Neural crest cell (in vitro differentiated cells): ENCODE measurements at places on chromosomes 3 and 15. TPM values are rescaled to one million over a fixed set of nuclear protein-coding genes. Genes with fewer than 3 reads are reported as not detected.

ITGA11 gene
- total RNA-seq = 0.18 and 0.51 TPM in 2 replicates

TIMP4 gene
- total RNA-seq = 0.75 and 1.1 TPM in 2 replicates

MAPKAPK3 gene
- total RNA-seq = 37.0 and 38.8 TPM in 2 replicates

SKOR1 gene
- total RNA-seq = 0.36 and 0.49 TPM in 2 replicates

NR2E3 gene
- total RNA-seq = not detected in 2 replicates

IQGAP1 gene
- 46.1 and 49.2 TPM in 2 replicates for total RNA-seq

FBLN2 gene
- 4.9 and 6.3 TPM in 2 replicates for total RNA-seq

DNA sequence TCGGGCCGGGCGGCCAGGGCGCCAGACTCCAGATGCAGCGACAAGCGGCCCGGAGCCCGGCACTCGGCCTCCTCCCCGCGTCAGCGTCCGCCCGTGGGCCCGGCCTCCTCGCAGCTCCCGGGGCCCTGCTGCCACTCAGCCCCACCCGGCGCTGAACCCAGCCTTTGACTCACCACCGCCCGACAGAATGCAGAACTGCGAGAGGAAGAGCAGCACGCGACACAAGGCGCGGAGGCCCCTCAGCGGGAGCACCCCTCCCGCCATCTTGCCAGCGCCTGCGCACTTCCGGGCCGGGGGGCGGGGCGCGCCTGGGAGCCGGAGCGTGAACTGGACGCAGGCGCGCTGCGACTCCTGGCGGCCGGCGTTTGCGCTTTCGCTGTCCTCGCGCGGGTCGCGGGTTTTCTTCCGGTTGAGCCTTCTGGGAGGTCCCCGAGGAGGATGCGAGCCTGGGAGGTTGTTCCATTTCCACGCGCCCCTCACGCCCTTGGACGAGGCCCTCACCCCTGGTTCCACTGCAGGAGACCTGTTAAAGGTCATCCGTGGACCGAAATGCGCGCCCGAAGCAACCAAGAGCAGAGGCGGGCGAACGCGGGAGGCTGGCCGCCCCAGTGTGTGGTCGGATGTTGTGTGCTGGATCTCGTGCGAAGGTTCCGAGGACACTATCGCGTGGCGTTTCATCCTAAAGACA lies at the start of gene TM2D3:
Gene TM2D3, minus strand, starts transcription at position 284 of the 688 bp plus-strand sequence. Its CDS starts 20 bp downstream, at position 264.
- DNase-seq = peak; percentile 92

GRCh38 chr3:67608034-67608433 lies 46.4 kb downstream of the SUCLG2 start:
- DNase-seq = no peak

GRCh38 chr15:78329625-78330024 lies 10.5 kb upstream of the CRABP1 start:
- no peak for DNase-seq

DNA sequence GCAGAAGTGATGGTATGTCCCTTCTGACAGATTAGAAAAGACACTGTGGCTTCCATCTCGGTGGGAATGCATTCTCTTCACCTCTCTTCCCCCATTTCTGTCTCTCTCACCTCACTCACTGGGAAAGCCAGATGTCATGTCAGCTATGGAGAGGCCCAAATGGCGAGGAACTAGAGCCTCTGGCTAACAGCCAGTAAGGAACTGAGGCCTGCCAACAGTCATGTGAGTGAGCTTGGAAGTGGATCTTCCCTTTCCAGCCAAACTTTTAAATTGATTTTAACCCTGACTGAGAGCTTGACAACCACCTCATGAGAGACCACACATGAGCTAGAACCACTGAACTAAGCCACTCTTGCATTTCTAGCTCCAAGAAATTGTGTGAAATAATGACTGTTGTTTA lies 35.2 kb upstream of the CDAN1 start:
- DNase-seq = no peak
